ENCODE measurements at places on chromosomes 7 and 10.

DNA sequence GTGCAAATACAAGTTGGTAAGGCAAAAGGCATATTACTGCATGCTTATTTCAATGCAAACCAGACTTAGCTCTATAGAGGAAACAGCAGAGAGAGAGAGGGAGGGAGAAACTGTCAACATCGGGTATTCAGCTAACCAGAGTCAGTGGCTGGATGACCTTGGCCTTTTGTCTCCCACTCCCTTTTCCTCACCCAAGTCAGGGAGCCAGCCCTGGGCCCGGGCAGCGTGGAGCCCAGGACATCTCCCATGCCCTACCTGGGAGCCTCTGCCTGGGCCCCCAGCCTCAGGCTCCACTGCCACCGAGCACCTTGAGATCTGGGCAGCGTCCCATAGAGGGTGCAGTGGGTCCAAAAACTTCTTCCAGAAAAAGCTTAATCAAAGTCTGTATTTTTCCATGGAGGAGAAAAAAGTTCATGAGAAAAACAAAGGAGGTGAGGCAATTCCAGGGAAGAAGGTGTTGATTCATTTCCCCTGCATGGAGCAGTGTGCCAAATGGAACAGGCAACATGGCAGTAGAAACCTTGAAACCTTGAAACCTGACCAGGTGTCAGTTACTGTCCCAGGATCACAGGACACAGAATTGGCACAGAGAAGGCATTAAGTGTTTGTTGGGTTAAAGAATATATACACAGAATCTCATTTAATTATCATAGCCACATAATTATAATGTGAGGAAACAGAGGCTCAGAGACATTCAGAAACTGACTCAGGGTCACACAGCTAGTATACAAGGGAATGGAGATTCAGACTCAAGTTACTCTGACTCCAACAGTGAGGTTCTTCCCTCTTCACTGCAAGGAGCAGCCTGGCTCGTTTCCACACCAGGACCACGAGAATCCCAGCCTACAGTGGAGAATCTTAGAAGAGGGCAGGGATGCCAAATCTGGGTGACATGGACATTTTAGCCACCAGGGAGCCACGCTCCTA, 5.8 kb upstream of the NCOA4 start:
- no peak for DNase-seq

DNA sequence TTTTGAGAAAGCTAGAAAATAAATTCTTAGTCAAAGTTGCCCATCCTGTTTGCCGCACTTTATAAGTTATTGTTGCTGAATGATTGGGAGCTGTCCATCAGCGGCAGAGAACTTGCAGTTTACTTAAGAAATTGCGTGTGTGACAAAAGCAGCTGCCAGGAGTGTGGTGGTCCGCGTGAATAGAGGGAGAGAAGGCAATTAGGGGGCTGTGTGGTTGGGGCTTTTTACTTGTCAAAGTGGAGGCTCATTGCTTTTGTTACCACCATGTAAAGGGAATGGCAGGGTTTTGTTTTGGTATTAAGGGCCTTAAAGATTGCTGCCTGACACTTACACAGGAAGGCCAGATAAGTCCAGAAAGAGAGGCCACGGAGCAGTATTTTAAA, 177.8 kb downstream of the TCF7L2 start:
- no peak for DNase-seq

- DNase-seq: no peak
These were observed 3.4 kb downstream of the EVX1 start for GRCh38 chr7:27245798-27246691.

GRCh38 chr7:125098377-125098970, 168.8 kb upstream of the POT1 start:
- DNase-seq: no peak

DNA sequence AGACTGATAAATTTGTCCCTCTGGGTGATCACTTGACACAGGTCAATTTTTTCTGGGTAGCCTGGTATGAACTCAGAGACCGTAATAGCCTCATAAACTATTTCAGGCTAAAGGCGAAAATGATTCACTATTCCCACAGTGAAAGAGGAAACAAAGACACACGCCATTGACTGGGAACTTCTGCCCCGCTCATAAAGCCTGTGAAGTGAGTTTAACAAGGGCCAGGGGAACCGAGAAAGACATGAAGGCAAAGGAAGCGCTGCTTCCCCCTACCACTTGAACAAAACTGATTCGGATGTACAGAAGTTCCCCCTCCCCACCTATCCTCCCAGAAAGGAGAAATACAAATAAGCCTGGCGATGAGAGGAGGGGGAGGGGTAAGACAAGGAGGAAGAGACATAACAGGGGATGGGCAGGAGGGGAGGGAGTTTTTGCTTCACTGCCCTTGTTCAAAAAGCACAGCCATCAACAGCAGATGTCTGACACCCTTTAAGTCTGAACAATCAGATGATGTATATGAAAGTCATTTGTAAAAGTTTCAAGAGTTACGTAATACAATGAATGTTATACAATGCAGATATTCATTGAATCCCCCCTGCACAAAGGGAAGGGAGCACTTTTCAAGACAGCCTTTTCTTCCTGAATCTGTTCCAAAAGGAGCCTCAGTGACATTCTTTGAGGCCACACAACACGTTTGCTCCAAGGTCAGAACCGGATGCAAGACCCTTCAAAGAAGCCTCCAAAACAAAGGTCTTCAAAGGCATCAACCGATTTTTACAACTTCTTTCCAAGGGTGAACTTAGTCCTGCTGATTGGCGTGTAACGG, 734 bp downstream of the ABCB4 start:
- no peak for DNase-seq

DNA sequence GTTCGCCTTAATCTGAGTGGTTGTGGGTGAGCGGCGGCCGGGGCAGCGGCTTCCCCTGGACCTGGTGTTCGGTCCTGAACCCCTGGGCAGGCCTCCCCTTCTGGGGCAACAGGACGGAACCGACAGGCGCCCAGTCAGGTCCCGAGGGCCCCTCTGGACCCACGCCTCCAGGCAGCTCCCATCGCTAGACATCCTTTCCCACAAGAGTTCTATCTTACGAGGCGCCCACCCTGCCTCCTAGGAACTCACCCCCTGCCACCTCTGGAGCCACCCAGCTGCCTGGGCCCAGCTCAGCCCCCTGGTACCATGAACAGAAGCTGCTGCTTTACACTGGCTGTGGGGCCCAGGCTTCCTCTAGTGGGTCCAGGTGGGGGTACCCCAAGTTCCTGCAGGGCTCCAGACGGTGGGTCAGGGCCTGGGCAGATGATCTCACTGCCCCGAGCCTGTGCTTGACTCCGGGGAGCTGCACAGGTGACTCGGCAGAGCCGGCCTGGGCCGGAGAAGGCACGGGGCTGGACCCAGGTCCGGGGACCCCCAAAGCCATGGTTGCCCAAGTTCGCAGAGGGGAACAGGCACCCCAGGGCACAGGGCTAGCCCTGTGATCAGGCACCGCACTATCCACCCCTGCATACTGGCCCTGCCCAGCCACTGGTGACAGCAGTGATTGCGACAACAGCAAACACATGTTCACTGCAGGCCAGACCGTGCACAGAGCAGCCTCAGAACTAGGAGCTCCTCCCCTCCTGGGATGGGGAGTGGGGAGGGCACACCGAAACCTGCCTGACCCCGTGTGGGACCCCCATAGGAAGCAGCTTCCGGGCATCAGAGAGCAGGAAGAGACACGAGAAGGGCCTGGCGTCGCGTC, 180.3 kb downstream of the ELFN1 start:
- DNase-seq: no peak

DNA sequence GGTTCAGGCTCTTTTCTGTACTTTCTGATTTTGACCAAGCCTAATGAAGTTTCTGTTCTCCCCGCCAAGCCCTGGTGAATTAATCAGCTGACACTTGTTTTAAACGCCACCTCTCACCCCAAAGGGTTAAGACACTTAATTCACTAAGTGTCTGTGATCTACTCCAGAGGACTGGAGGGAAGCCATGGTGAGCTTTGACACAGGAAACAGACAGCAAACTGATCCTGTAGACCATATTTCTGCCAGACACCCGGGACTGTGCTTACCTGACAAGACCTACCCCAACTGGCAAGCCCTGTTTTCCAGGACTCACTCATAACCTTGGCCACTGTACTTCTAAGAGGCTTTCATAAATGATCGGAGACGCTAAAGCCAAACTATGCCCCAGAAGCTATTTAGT, 126.0 kb downstream of the STRA8 start:
- DNase-seq: no peak

GRCh38 chr10:130025326-130025725, 61.3 kb upstream of the EBF3 start:
- DNase-seq: no peak

DNA sequence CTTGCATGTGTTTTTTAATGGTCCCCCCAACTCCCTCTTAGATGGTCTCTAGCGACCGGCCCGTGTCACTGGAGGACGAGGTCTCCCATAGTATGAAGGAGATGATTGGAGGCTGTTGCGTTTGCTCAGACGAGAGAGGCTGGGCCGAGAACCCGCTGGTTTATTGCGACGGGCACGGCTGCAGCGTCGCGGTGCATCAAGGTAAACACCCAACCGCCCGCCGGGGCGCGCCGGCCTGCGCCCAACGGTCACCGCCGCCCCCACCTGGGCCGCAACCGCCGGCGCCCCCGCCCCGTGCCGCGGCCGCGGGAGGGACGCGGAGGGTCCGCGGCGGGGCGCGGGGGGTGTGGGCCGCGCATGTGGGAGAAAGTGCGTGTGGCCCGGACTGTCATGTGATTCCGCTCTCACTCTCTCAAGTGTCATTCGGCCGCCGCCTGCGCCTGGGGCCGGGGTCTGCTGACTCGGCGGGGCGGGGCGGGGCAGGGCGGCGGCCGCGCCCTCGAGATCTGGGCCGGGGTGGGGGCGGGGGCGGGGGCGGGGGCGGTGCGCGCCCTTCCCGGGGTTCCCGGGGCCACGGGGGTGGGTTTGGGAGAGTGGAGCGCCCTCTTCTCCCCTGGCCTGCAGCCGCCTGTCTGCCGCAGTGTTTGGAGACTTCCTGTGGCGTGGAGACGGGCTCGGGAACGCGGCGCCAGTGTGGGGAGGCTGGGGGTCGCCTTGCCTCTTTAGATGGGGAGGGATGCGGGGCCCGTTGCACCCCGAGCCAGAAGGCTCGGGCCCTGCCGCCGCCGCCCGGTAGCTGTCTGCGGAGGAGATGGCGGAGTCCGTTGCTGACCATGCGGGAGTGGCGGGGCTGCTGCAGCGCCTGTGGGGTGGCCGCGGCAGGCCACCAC, 817 bp downstream of the MLLT10 start:
- DNase-seq: peak; percentile 58

DNA sequence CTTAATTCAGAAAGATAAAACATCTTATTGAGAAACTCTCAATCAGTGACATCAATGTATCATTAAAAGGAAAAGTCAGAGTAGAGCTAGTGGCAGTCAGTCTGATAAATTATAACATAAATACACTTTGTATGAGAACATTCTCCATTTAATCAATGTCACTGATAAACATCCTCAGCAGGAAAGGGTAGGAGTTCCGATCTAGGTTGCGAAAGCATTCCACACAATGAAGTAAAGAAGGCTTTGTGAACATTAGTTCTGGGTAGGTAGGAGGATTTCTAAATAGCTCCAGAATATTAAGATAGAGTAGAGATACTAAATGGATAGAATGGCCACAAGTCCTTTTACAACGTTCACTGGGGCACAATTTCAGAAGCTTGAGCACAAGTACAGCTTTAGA, 179.7 kb upstream of the MALRD1 start:
- no peak for DNase-seq

DNA sequence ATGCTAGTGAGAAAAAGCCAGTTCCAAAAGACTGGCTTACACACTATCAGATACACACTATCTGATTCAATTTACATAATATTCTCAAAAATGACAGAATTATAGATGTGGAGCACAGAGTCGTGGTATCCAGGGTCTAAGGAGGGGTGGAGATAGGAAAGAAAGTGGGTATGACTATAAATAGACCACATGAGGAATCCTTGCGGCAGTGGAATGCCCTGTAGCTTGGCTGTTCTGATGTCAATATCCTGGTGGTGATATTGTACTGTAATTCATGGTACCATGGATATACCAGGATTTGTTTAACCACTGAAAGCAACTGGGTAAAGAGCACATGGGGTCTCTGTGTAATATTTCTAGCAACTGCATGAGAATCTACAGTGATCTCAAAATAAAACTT, 67.7 kb upstream of the TMEM72 start:
- no peak for DNase-seq

DNA sequence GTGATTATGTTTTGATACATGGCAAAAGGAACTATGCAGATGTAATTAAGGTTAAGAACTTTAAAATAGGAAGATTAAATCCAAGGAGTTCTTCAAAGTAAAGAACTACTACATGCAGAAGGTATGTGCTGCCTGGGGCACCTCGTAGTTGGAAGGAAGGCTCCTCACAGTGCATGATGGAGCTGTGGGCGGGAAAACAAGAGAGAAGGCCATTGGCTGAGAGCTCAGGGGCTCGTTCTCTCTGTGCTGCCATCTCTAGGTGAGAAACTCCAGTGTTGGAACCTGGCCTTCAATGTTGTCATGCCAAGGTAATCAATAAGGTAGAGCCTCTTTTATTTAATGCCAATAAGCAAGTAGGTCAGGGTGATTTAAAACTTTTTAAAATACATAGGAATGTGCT, 391.4 kb upstream of the ETV1 start:
- DNase-seq: no peak

GRCh38 chr7:150811-151221, 41.6 kb upstream of the FAM20C start:
- DNase-seq: peak; percentile 49

DNA sequence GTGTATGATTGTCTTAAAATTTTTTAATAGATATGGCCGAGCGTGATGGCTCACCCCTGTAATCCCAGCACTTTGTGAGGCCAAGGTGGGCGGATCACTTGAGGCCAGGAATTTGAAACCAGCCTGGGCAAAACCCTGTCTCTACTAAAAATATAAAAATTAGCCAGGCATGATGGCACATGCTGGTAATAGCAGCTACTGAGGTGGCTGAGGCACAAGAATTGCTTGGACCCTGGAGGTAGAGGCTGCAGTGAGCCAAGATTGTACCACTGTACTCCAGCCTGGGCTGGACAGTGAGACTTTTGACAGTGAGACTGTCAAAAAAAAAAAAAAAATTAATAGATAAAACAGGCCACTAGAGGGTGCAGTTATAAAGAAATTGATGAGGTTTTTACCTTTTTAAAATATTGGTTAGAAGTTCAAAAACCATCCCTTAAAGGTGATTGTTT, 20.5 kb downstream of the NOM1 start:
- peak; percentile 63 for DNase-seq

DNA sequence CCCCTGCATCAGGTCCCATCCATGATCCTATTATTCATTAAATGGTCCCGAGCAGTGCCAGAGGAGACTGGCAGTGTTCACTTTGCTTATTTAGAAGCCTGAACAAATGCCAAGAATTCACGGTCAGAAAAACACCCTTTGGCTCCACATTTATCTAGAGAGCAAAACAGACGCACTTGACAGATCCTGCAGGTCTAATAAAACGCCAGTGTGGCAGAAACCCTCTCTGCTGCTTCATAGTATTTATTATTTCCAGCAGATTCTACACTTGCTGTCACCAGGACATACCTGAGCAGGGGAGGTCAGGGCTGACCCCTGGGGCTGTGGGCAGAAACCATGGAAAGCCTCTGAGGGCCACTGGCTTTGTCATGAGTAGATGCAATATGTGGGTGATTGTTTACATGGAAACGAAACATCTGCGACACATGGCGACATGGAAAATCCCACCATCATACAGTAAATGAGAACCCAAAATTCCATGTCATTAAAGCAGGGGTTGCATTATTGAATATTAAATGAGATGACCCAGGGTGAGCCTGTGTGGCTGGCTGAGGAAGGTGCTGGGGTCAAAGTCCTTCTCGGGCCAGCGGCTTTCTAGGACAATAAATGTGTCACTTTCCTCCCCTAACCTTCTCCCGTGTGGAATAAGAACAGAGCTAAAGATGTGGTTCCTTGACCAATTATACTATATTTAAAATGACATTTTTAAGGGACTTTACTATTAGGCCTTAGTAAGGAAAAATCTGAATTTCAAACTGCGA, 205.9 kb upstream of the SVIL start:
- peak; percentile 56 for DNase-seq

- no peak for DNase-seq
These were observed 94.5 kb upstream of the GSDME start for GRCh38 chr7:24851786-24852185.
